Activated naive CD4-positive, alpha-beta T cell (primary cell): ENCODE measurements at places on chromosomes 3 and 15.

GRCh38 chr15:101669744-101670143 is 17.6 kb upstream of the TM2D3 start:
- no peak for DNase-seq

DNA sequence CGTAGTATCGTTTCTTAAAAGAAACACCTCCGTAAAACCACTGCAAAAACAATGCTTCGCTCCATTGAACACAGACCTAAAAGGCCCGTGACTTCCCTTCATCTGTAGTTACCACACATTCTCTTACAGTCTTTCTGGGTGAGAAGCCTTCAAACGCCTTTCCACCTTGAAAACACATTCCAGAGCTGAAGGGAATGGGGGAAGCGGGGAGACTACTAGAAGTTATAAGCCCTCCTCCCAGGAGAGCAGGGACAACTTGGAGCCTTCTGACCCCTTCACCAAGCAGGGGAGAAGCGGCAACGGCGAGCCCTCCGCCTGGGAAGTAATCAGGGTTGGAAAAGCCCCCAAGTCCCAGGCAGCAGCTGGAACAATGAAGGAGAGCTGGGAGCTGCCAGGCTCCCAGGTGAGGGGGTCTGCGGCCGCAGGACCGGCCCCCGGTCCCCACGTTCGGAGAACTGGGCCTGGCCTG is 461 bp downstream of the SECISBP2L start:
- no peak for DNase-seq

DNA sequence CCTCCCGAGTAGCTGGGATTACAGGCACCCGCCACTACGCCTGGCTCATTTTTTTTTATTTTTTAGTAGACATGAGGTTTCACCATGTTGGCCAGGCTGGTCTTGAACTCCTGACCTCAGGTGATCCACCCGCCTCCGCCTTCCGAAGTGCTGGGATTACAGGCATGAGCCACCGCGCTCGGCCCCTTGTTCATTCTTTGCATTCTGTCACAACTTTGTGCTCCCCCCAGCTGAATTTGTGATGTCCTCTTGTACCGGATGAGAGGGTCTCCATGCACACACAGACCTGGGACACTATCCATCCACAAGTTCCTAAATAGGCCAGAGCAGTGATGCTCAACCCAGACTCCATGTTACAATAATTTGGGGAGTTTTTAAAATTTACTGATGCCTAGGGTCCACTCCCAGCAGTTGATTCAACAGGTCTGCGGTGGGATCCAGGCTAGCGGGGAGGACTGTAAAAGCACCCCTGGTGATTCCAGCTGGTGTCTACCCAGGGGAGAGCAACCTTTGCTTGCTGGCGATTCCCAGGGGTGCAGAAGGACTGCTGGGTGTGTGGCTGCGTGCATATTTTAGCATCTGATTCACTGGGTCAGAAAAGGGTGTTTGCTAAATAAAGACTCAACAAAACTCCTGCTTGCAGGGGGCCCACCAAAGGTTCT is 1.0 kb downstream of the RASSF1 start:
- no peak for DNase-seq

DNA sequence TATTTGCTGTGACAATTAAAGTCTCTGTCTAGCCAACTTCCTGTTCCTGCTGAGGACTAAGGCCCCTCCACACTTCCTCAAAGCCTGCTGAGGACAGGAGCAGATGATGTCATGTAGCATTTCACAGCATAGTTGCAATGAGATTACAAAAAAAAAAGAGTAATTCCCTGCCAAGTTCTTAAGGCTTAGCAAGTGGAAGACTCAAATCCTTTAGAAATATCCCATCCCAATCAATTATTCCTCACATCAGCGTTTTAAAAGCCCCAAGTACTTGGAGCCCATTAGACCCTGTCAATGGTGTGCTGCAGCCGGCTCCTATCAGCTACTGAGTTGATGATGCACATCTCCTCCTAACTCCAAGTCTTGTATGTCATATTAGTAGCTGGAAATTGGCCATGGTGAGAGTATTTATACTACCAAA is 51.7 kb downstream of the TRANK1 start:
- no peak for DNase-seq

DNA sequence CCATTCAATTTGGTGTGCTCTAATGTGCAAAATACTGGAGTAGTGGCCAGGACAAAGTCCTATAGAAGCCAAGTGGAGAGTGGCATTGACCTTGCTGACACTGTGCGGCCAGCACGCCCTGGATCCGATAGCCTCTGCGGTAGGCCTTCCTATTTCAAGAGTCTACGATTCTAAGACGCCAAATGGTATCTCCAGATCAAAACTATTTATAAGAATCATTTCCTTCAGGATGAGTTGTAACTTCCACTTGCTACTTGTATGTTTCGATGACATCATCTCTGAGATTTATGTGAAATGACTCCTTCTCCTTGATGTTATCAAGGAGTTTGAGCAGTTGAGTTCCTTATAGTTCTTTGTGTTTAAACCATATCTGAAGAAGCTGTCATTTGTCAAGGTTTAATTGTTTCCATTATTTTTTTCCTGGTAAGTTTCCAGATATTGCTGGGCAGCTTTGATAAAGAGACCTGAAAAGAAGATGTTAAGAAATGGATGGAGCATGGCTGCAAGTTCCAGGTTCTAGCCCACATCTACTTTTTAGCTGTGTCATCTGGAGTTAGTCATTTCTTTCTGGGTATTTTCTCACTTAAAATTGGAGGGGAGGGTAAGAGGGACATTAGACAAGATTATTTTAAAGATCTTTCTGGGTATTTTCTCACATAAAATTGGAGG is 71.8 kb downstream of the TMEM44 start:
- DNase-seq, result no peak

DNA sequence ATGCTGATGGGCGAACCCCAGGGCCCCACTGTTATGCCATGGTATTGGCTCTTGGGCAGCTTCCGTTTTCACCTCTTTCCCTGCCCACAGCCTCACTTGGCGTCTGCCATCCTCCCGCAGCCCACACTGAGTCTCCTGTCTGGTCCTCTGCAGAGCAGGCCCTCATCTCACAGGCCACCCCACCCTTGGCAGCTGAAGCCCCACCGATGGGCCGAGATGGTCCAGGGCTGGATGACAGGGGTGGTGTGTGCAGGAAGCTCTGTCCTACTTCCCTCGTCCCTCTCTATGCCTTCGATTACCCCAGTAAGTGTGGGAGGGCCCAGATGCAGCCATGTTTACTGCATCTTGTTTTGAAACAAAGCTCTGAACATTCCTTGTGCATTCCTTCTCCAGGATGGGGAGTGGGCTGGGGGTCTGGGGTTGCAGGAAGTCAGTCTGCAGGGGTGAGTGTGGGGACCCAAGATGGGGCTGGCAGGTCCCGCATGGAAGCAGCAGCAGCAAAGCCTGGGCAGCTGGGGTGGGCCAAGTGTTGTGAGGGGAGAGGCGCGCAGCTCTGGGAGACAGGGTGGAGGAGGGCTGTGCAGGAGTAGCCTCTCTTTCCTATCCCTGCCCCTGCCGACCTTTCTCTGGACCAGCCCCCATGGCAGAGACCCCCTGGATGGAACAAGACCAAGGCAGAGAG is 20.9 kb downstream of the TBC1D21 start:
- DNase-seq, result no peak

- no peak for DNase-seq
These were observed 27.2 kb upstream of the GLCE start for GRCh38 chr15:69132977-69133861.

DNA sequence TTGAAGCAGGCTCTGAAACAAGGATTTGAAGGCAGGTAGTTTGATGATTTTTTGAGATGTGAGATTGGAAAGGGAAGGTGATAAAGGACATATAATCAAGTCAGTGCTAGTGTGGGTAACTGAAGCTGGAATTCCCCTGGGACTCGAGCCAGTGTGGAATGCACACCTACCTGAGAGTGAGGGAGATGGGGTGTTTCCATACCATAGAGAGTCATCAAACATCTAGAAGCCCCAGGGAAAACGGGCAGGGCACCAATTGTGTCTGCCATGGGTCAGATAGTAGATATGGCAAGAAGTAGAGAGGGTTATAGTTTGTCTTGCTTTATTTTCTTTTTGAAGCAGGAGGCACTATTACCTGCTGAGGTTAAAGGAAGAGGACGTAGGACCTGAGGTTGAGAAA is 120.0 kb downstream of the SSR3 start:
- no peak for DNase-seq

GRCh38 chr3:31503456-31503855 is 29.3 kb upstream of the STT3B start:
- no peak for DNase-seq

DNA sequence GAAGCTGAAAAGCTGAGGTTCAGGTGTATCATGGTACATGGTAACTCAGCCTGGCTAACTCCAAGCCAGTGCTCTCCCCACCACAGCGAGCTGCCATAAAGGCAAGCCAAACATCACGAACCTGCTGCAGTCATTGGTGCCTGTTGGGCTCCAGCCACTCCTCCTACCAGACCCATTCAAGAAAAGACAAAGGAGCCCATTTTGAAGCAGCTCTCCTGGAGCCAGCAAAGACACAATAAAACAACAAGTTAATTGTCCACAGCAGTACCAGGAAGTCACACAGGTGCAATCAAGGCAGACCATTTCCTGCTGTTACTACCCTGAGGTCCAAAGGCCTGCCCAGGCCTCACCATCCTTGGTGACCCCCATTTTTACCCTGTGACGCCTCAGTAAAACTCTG is 77.6 kb downstream of the DAPK2 start:
- DNase-seq, result no peak

DNA sequence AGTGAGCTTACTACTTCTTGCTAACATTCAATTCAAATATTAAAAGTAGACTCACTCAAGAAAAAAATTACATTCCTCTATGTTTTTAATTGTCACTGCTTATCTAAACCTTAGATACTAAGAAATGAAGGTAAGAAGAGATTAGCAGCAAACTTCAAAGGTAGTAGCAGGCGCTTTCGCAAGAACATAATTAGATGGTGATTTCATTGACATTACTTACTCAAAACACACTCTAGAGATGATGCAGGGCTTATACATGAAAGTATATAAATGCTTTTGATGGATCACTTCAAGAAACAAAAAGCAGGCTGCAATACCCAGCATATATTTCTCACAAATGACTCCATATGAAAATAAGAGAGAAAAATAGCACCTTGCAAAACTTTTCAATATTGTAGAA is 86.8 kb downstream of the FSIP1 start:
- DNase-seq, result no peak

GRCh38 chr15:69319384-69320375 is 21.0 kb downstream of the PAQR5 start:
- DNase-seq, result no peak

- DNase-seq, result no peak
These were observed 72.1 kb downstream of the LRIG1 start for GRCh38 chr3:66428733-66429132.

- DNase-seq, result no peak
These were observed 3.2 kb downstream of the NEIL1 start for GRCh38 chr15:75349851-75350588.

GRCh38 chr15:94193906-94194305 is 37.5 kb upstream of the MCTP2 start:
- no peak for DNase-seq

GRCh38 chr3:114331007-114331406 is 37.2 kb downstream of the TIGIT start:
- no peak for DNase-seq
